ENCODE measurements at places on chromosomes 7 and 10.

GRCh38 chr10:26491934-26492333 is 53.8 kb downstream of the APBB1IP start:
- no peak for DNase-seq

DNA sequence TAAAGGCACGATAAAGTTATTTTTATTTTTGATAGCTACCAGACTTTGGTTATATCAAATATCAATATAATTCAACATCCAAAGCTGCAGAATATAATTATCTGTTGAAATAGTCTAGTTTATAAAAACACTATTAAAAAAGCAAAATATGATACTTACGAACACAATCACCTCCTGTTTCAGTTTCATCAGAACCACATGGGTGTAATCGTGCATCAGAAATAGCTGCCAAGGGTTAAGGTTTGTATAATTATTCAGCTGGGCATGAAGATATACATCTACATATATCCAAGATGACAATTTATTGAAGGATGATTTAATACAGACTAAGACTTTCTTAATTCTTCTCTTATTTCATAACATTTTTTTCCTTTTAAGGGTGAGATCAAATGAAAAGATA is 20.3 kb downstream of the VWDE start:
- DNase-seq, result no peak

DNA sequence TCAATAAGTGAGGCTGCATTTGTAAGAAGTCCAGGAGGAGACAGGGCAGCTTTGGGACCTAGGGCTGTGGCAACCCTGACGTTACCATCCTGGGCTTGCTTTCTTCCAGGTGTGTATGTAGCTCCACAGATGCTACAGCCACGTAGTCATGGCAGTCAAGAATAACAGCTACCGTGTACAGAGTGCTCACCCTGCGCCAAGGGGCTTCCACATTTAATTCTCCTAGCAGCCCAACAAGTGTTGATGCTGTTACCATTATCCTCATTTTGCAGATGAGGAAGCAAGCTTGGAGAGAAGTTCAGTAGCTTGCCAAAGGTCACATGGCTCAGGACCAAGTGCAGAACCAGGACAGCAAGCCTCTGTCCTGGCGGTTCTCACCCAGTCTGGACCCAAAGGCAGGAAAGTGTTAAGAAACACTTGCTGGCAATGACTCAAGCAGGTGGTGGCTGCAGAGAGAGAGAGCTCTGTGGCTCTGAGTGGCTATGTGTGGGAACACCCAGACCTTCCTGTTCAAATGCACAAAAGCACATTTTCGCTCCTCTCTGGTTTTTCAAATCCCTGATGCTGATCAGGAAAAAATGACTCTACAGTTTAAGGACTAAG is 89.8 kb downstream of the CREM start:
- DNase-seq, result no peak

GRCh38 chr7:158527038-158527437 is 60.6 kb downstream of the PTPRN2 start:
- no peak for DNase-seq

- DNase-seq, result no peak
Observed at GRCh38 chr10:110609605-110610004, 34.5 kb upstream of the RBM20 start.

DNA sequence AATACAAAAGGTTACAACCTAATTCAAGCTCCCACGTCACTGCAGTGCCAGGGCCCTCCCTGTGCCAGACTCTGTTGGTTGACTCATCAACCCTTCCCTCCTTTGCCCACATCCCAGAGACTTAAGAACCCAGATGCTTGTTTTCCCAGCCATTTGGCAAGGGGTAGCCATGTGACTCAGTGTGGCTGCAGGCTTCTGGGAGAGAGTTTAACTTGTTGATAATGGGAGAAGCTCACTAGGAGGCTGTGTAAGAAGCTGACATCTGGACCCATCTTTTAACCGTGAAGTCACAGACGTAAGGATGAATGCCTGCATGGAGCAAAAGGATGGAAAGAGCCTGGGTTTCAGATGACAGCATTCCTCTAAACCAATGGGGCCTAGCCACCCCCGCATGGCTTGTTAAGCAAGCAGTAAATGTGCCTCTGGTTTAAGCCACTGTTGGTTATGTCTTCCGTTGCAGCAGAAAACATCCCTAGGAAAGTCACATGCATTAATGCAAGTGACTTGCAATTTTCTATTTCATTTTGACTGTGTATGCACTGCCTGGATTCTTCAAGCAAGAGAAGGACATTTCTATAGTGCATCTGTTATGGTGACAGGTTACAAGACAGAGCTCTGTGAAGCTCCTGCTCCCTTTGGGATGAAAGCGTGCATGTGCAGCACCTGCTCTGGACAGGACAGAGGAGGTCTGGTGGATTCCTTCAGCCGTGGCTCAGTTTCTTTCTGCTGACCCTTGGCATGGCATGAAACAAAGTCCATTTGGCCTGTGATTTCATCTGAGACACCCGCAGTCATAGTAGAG is 57.5 kb upstream of the CREB5 start:
- DNase-seq, result no peak

GRCh38 chr10:47140761-47141348 is 159.1 kb upstream of the GDF10 start:
- DNase-seq, result no peak

DNA sequence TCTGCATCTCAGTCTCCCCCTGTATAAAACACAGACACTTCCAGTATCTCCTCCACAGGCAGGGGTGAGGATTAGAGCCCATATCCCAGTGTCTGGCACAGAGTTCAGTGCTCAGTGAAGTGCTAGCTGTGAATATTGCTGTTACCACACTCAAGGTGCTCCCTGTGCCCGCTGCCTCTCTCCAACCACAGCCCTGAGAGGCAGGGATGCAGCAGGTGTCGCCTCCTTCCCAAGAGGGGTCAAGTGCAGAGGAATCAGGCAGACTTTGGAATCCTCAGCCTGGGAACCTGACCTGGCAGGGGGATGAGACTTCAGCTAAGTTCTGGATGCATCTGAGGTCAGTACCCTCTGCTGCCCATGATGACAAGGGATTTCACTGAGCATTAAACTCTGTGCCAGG is 163.1 kb downstream of the GFRA1 start:
- no peak for DNase-seq

- no peak for DNase-seq
Observed at GRCh38 chr10:77034795-77035194, 602.8 kb downstream of the KCNMA1 start.

GRCh38 chr7:31123321-31123720 is 71.2 kb downstream of the ADCYAP1R1 start:
- no peak for DNase-seq

DNA sequence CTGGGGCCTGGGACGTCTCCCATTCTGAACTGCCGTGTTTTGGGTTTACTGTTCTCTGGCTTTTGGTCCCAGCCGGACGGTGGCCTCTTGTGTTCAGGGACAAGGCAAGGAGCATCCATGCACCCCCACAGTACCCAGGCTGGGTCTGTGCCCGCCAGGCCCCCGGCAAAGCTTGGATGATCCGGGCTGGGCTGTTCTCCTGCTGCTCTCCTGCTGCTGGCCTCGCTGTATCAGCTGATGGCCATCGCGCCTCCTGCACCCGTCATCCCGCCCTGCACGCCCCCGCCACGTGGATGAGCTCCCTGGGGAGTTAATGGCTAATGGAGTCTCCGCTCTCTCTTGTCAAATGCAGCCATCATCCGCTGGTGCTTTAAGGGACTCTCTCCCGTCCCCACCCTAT is 14.9 kb upstream of the PSMG3 start:
- DNase-seq, result no peak

DNA sequence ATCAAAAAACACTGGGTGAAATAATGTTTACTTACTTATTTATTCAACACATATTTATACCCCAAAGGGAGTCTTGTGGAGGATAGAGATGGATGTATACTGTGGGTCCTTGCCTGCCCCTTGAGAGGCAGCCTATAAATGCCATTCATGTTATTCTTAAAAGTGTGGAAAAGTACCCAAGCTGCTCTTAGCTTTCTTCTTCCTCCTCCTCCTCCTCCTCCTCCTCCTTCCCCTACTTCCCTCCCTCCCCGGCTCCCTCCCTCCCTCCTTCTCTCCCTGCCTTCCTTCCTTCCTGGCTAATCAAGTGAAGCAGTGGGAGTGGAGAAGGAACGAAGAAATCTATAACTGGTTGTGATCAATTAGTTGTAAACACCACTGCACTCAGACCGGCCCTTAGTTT is 21.2 kb upstream of the IGF2BP3 start:
- DNase-seq, result no peak

GRCh38 chr7:1078985-1079384 is 8.9 kb upstream of the GPER1 start:
- DNase-seq, result no peak

DNA sequence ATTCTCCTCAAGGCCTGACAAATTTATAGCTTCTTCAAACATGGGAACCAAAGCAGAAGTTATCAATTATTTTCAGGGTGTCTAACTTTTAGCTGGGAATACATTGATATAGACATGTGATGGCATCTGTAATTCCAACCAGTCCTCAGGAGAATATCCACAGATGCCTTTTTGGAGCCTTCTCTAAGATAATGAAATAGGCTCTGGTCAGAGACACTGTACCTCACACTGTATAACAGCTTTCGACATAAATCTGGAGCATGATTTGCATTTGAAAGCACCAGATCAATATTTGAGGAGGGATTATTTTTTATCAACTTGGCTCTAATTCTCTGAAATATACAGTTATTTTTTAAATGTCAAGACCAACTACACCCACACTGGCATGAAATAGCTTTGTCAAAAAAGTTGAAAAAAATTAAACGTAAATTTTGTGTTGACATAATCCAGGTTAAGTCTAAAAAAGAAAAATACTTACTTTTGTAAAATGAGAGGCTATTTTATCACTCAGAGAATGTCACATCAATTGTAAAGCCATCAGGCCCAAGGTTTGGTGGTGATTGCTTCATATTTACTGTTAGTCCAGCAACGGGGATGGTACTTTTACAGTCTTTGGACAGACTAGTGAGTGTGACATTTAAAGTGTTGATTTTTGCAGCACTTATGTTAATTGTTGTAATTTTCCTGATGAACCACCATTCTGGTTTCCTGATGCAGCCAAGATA is 177.0 kb upstream of the SP8 start:
- DNase-seq, result no peak

- no peak for DNase-seq
Observed at GRCh38 chr10:86372119-86372783, 5.7 kb upstream of the GRID1 start.

GRCh38 chr10:33137356-33138005 is 179.5 kb upstream of the ITGB1 start:
- no peak for DNase-seq

GRCh38 chr10:77006836-77007511 is 630.6 kb downstream of the KCNMA1 start:
- no peak for DNase-seq

GRCh38 chr10:3619241-3619640 is 165.8 kb downstream of the KLF6 start:
- DNase-seq, result no peak

DNA sequence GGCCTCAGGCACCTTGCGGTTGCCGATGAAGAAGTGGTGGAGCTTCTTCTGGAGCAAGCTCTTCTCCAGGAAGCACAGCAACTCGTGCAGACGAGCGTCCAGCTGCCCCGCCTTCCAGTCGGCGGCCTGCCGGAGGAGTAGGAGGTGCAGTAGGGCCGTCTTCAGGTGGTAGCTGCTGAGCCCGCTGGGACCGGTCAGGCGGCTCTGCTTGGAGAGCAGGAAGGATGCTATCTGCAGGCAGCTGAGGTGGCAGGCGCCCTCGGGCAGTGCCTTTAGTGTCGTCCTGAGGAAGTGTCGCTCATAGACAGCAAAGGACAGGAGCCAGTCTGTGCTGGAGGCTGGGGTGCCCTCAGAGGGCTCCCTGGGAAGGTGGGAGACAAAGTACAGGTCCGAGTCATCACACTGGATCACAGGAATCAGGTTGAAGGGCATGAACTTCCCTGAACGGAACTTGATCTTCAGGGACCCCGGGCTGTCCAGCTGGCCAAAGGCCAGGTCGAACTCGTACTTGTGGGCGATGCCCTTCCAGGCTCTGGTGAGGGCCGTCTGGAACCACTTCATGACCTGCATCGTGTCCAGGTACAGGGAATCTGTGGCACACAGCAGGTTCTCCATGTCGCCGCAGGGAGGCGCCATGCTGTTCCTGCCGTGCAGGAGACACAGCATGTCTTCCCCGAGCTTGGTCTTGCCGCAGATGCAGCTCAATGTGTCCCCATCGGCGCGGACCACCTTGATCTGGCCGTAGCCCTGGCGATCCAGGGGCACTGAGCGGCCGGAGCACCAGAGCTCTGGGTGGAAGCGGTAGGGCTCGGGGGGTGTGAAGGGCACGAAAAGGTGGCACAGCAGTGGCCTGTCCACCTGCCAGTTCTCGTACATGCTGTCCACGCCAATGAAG is 23.4 kb downstream of the ITPRIP start:
- DNase-seq, result no peak

GRCh38 chr7:14507617-14508016 is 394.9 kb downstream of the DGKB start:
- DNase-seq, result no peak

DNA sequence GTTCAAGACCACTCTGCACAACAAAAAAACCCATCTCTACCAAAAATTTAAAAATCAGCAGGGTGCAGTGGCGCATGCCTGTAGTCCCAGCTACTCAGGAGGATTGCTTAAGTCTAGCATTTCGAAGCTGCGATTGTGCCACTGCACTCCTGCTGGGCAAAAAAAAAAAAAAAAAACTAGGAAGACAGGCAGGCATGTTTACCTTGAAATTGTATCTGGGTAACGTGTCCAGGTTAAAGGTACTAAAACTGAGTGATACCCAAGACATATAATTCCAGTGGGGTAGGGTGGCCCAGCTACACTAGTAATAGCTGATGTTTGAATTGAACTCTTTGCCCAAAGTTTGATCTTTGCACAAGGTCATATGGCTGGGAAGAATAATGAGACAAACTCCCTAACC is 16.2 kb downstream of the GHITM start:
- no peak for DNase-seq

- no peak for DNase-seq
Observed at GRCh38 chr10:128713874-128714570, 587.8 kb upstream of the MKI67 start.

DNA sequence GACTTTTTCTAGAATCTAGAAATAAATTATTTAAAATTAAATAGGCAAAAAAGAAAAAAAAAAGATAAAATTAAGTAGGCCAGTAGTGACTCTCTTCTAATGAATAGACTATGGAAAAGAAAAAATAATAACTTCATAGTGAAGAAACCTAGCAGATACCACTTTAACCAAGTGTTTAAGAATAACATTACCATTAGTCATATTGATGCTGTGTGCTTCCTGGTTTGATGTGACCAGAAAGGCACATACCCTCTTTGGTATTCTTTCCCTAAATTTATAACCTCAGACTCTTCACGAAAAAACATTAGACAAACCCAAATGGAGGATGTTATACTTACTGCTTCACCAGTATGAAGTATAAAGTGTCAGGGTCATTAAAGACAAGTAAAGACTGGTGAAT is 42.6 kb downstream of the KIF20B start:
- DNase-seq, result no peak

Data from hypothalamus (tissue), 51 donors.